ENCODE measurements at places on chromosomes 11 and 22.

- no peak for DNase-seq
Measured at GRCh38 chr22:35627267-35628041, 10.3 kb upstream of the MB start.

GRCh38 chr22:38881997-38882879, 10.2 kb upstream of the CBX6 start:
- DNase-seq = no peak

DNA sequence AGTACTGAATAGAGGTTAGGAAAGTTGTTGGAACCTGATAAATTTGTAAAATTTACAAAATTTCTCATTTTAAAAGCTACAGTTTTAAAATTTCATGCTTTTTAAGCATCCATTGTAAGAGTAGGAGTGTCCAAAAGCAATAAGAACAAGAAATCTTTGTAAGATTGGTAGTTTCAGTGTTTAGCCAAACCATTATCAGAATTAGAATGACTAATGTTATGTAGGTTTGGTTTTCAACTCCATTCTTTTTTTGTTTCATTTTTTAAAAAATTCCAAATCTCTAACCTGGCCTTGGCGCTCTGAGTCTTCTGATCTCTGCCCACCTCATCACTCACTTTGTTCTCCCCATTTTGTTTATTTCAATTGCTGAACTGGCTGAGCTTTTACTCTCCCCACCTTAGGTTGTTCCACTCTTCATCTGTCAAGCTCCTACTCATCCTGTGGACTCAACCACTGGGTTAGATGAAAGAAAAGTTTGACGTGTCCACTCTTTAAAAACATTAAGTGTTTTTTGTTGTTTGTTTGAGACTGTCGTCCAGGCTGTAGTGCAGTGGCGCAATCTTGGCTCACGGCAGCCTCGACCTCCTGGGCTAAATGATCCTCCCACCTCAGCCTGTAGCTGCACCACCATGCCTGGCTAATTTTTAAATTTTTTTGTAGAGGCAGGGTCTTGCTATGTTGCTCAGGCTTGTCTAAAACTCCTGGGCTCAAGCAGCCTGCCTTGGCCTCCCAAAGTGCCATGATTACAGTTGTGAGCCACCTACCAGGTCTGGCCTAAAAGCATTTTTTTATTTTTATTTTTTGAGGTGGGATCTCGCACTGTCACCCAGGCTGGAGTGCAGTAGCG, 14.0 kb downstream of the EP300 start:
- no peak for DNase-seq

DNA sequence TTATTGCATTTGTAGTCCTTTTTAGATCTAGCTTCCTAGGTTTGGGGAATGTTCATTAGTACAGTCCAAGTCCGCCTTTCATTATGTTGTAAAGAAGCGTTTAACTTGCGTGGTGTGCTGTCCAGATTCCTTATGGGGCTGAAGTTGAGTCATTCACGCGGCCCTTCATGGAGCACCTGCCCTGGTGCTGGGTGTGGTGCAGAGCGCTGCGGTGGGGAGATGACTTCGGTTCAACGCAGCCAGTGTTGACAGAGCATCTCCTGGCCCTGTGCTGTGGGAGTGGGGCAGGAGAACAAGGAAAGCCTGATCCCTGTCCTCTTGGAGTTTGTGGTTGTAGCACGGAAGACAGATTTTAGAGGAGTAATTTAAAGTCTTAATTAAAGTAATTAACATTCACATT, 152.0 kb downstream of the TBC1D22A start:
- no peak for DNase-seq

- no peak for DNase-seq
Measured at GRCh38 chr22:23001463-23001862, 68.9 kb upstream of the GNAZ start.

DNA sequence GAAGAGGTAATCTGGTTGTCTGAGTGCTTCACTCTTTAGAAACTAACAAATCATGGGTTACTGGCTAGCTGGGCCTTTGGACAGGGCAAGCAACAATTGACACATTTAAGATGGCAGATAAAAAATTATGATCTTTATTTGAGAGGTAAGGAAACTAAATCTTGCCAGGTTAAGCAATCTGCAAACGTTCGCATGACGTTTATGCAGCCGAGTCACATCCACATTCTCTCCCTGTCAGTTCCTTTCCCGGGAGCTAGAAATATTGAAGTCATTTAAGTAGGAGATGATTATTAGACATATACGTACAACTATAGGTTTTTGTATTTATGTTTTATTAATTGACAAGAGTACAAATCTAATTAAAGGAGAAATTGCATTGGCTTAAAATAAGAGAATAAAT, 57.4 kb upstream of the RCN1 start:
- no peak for DNase-seq

- no peak for DNase-seq
Measured at GRCh38 chr11:8329847-8330361, 66.2 kb upstream of the LMO1 start.

DNA sequence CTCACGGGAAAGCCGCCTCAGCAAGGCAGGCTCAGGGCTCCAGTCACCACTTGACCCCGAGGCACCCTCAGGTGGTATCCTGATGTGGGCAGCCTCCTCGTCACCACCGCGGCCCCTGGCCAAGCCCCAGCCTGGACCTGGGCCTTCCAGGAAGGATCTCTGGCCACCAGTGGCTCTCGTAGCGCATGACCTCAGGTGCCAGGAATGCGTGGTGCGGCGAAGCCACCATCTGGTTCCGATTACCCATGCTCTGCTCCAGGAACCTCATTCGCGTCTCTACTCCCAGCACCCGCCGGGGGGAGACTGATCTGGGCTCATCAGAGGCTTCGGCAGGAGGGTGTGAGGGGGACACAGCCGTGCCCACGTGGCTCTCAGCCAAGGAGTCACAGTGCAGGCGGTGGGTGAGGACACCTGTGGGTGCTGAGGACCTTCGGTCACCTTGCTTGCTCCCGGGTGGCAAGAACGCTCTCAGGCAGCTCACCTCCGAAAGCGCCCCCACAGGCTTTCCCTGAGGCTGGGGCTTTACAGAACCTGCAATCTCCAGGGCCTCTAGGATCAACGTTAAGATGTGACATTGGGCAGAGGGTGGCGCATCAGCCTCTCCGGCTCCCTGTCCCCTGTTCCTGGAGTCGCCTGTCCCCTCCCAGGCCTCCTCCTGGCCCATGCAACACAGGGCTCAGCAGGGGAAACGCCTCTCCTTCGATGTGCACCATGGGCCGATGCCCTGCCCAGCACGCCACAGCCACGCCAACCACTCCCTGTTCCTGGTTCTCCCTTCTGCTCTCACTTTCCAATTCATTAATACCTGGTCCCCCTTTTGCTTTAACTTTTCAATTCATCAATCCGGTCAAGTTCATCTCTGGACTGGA, 39.0 kb downstream of the TBX1 start:
- no peak for DNase-seq

- DNase-seq = no peak
Measured at GRCh38 chr11:65204143-65204542, 22.4 kb downstream of the CAPN1 start.

- DNase-seq = no peak
Measured at GRCh38 chr22:27760474-27760873, 41.1 kb downstream of the MN1 start.

DNA sequence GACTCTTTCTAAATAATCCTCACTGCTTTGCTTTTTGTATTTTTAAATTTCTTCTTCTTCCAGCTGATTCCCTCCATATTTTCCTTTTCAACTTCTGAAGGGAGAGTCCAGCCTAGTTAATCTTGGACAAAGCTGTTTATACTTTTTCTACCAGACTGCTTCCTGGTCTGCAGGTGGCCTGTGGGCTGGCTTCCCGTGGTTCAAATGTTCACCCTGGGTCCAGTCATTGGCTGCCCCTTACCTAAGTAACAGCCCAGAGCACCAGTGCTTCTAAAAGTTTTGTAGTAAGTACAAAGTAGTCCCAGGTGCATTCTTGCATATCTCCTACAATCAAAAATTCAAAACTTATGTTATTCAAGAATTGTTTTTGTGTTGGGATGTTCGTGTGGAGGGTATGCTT, 19.1 kb downstream of the ZNF143 start:
- no peak for DNase-seq

DNA sequence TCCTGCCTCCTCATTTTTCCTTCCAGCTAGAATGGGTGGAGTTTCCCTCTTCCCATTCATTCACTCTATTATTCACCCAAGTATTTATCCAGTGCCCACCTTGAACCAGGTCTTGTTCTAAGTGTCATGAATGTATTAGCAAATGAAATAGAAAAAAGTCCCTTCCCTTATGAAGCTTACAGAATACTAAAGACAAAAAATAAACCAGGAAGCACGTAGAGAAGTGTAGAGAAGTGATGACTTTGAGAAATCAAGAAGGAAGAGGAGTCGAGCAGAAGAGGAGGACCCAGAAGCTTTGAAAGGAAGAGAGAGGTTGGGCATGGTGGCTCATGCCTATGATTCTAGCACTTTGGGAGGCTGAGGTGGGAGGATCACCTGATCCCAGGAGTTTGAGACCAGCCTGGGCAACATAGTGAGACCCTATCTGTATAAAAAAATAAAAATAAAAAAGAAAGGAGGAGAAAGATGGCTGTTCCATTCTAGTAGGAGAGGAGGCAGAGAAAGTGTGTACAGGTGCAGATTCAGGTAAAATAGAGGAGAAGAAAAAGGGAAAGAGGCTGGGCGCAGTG, 17.1 kb upstream of the SYVN1 start:
- DNase-seq = no peak

DNA sequence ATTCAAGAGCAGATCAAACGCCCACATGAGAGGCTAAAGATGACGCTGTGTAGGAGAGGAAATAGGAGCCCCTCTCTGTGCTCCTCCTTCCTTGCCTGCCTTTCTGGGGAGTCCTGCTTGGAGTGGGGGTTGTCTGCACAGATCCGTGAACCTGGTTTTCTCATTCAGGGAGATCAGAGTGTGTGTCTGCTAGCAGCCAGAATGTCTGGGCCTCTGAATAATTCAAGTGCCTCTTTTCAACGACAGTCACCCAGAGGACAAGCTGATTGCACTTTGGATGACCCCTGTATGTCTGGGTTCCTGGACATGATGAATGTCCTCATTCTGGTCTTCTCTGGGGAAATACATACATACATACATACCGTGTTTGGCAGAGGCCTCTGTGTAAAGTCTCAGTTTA, 592.5 kb upstream of the B3GAT1 start:
- no peak for DNase-seq

DNA sequence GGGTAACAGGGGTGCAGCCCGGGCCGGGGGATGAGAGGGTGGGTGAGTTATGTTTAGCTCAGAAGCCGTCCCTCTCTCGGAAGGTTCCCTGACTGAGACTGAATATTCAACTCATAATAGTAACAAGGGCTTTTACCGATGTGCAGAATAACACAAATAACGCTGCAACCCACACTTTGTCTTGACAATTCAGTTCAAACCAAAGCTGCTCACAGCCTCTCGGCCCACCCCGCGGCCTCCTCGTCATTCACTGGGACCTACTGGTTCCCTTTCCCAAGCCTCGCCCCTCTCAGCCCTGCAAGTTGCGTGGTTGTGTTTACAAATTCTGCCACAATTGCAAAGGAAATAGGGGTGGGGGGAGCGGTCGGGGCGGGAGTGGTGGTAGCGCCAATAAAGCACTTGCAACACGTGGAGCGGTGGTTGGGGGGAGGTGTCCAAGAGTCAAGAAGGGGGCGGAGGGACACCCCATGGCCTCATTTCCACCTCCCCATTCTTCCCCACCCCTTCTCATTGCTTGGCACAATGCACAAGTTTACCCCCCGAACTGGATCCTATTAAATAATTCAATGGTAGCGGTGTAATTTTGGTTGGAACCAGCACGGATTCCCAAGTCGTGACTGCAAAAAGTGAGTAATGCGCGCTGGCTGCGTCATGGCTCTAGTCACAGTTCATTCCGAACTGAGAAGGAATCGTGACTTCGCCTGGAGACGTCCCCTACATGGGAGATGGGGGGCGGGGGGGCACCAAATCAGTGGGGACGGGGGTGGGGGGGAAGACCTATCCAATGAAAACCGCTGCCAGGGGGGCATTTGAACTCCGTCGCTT, 102.0 kb upstream of the HSD17B12 start:
- no peak for DNase-seq

GRCh38 chr22:17192186-17192585, 27.0 kb downstream of the ADA2 start:
- DNase-seq = no peak

DNA sequence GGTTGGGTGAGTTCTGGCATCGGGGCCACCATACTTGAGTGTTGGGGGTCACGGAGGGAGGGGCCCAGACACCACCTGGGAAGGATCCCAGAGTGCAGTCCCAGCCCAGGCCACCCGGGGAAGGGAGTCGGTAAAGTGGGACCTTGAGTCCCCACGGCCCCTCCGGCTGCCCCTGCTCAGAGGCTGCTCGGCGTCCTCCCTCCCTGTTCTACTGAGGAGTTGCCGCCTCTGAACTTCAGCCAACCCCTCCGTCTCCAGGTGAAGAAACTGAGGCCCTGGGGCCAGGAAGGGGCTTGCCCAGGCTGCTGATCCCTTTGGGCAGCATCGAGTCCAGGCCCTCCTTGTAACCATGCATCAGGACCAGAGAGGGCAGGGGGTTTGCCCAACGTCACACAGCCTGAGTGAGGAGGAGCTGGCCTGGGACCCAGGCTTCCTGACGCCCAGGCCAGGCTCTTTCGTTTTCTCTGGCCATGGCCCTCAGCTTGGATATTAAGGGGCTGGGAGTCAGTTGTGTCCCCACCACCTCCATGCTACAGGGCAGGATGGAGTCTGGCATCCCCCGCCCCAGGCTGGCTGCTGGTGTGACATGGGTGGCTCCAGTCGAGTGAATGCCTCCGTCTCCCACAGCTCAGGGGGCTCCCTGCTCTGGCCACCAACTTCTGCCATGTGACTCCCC, 1.3 kb downstream of the PARVG start:
- DNase-seq = peak; percentile 25

GRCh38 chr22:27682437-27682836, 119.1 kb downstream of the MN1 start:
- no peak for DNase-seq

GRCh38 chr11:4074266-4074665, 20.3 kb upstream of the RRM1 start:
- DNase-seq = no peak

GRCh38 chr11:115848611-115849010, 344.4 kb upstream of the CADM1 start:
- no peak for DNase-seq

DNA sequence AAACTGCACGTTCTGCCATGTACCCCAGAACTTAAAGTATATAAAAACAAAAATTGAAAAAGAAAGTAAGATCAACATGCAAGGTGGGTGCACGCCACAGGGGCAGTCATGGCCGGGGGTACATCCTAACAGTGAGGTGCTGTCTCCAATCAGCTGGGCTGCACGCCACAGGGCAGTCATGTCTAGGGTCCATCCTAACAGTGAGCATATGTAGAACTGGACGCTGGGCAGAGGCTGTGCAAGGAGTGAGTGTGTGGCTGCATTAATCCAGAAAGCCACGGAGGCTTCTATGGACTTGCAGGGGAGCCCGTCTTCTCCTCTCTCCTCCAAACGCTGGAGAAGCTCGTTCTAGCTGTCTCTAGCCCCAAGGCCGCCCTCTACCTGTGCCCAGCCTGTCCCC, 1105.0 kb downstream of the BRD1 start:
- DNase-seq = no peak
